T-cell (primary cell): ENCODE measurements at places on chromosomes 3 and 15.

GRCh38 chr3:97990624-97991292 lies 18.5 kb upstream of the RIOX2 start:
- H3K27me3 ChIP-seq, result no peaks in the 10 kb centered on the region
- peak overlapping the region; percentile 34 for H3K27ac ChIP-seq
- no peaks in the 10 kb centered on the region for H3K36me3 ChIP-seq
- peak overlapping the region; percentile 0 for H3K4me3 ChIP-seq

GRCh38 chr15:82020625-82021394 lies 25.0 kb downstream of the MEX3B start:
- H3K4me3 ChIP-seq, result no peak overlapping the region
- no peak overlapping the region for H3K27ac ChIP-seq
- no peak for DNase-seq
- no peaks in the 10 kb centered on the region for H3K4me1 ChIP-seq
- peaks cover 12% of the 10 kb centered on the region for H3K27me3 ChIP-seq
- H3K36me3 ChIP-seq, result no peaks in the 10 kb centered on the region

DNA sequence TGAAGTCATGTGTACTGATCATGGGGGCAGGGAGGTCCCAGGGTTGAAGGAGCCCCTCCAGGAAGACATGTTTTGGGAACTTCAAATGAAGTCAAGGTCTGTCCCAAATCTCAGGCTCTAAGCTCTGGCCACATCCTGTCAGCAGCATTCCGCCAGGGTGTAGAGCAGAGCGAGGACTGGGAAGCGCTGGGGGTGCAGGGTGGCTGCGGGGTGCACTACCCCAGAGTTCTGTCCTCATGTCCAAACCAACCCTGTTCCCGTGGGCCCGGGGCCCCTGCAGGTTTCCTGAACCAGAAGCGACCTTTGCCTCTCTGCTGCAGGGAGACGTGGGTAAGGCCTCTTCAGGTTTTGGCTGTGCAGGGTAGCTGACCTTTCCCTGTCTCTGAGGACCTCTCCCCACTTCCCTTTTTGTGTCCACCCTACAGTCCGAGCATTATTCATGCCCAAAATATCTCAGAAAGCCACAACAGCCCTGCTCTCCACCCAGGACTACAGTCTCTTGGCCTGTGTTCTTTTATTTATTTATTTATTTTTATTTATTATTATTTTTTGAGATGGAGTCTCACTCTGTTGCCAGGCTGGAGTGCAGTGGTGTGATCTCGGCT lies 26.6 kb upstream of the FLNB start:
- peaks cover 16% of the 10 kb centered on the region for H3K4me1 ChIP-seq
- no peaks in the 10 kb centered on the region for H3K27me3 ChIP-seq
- H3K36me3 ChIP-seq, result no peaks in the 10 kb centered on the region
- no peak for DNase-seq

DNA sequence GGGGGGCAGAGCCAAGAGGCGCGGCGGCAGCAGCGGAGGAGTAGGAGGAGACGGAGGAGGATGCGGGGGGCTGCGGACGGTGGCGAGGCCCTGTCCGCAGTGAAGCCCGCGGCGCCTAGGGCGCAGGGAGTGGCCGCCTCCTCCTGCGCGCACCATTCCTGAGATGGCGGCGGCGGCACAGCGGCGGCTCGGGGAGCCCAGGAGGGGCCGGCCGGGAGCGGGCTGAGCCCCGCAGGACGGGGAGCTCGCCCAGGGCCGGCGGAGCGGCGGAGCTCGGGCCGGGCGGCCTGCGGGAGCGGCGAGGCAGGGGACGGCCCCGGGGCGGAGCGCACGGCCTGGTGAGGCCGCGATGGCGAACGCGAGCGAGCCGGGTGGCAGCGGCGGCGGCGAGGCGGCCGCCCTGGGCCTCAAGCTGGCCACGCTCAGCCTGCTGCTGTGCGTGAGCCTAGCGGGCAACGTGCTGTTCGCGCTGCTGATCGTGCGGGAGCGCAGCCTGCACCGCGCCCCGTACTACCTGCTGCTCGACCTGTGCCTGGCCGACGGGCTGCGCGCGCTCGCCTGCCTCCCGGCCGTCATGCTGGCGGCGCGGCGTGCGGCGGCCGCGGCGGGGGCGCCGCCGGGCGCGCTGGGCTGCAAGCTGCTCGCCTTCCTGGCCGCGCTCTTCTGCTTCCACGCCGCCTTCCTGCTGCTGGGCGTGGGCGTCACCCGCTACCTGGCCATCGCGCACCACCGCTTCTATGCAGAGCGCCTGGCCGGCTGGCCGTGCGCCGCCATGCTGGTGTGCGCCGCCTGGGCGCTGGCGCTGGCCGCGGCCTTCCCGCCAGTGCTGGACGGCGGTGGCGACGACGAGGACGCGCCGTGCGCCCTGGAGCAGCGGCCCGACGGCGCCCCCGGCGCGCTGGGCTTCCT lies at the start of gene GPR27:
Gene GPR27, plus strand, starts transcription at position 155 of the 909 bp plus-strand sequence. Its CDS starts 195 bp downstream, at position 350.
- H3K4me3 ChIP-seq, result no peak within 1 kb of the TSS
- no peak for DNase-seq
- H3K36me3 ChIP-seq, result no peaks in the 10 kb centered on the region
- no peak within 1 kb of the TSS for H3K27ac ChIP-seq

GRCh38 chr15:50916400-50916799 lies 7.9 kb downstream of the AP4E1 start:
- H3K4me3 ChIP-seq, result no peak overlapping the region
- no peak for DNase-seq
- no peaks in the 10 kb centered on the region for H3K27me3 ChIP-seq
- peaks cover 33% of the 10 kb centered on the region for H3K36me3 ChIP-seq
- no peak overlapping the region for H3K27ac ChIP-seq

- no peak overlapping the region for H3K4me3 ChIP-seq
- no peak for DNase-seq
- no peak overlapping the region for H3K27ac ChIP-seq
- H3K4me1 ChIP-seq, result no peaks in the 10 kb centered on the region
These were observed 84.9 kb downstream of the SMAD6 start for GRCh38 chr15:66786708-66787488.

DNA sequence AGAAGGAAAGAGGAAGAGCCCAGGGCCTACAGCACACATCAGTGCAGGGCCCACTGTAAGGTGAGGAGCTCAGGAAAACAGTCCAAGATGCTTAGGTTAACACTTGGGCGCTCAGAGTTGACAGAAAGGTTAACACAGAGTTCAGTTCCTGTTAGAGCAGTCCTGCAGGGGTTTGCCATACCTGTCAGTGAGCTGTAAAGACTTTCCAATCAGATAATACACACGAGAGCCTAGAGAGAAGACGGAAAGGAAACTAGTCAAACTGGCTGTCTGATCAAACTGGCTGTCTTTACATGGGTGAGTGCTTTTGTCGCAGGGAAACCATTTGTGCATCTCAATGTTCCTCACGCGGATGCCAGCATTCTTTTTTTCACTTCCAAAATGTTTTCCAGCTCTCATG lies 61.4 kb upstream of the ARHGEF26 start:
- no peaks in the 10 kb centered on the region for H3K27me3 ChIP-seq
- H3K36me3 ChIP-seq, result no peaks in the 10 kb centered on the region
- no peaks in the 10 kb centered on the region for H3K4me1 ChIP-seq
- H3K4me3 ChIP-seq, result no peak overlapping the region

DNA sequence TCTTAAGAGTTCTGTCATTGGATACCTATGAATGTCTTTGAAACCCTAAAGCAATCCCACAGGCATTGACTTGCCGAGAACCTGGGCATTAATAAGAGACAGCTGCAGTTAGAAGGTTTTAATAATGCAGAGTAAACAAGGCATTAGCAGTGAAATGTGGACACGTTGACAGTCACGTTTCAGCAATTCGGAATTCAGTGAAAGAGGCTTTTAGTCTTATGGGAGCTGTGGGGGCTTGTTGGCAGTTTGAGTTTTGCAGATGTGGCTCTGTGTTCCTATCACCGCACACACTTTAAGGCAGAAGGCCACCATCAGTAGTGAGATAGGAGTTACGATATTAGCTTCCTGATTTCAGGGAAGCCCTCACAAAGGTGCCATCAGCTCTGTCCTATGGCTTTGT lies 145.2 kb upstream of the NUDT16 start:
- no peaks in the 10 kb centered on the region for H3K36me3 ChIP-seq
- DNase-seq, result no peak
- H3K4me3 ChIP-seq, result no peak overlapping the region
- H3K27ac ChIP-seq, result no peak overlapping the region
- no peaks in the 10 kb centered on the region for H3K4me1 ChIP-seq
